ENCODE measurements at places on chromosomes 6 and 20.

- H3K4me1 ChIP-seq: peaks cover 2% of the 10 kb centered on the region
- no peak overlapping the region for H3K27ac ChIP-seq
- H3K27me3 ChIP-seq: no peaks in the 10 kb centered on the region
Observed at GRCh38 chr20:17627101-17627955, 54.7 kb downstream of the RRBP1 start.

DNA sequence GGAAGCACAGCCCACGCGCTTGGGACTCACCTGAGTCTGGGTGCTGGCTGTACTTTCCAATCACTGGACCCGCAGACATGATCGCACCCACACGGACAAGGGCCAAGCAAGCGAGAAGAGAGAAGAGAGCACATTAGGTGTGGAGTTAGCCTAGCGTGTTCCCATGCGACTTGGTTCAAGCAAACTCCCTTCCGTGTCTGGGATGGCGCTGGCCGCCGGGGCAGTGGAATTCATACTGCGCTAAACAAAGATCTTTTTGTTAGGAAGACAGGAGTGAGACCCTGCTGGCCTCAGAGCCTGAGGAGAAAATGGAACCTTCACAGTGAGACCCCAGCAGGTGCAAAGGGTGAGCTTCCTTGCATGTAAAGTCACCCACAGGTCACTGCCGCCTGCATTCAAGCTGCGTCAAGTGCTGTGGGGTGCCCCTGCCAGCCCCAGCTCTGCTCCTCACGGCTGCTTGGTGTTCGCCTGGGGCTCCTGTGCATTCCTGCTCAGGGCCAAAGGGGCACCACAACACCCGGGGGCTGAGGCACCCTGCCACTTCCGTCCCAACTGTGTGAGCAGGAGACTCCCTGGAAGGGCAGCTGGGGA lies 26.4 kb downstream of the PSMG4 start:
- peaks cover 13% of the 10 kb centered on the region for H3K4me1 ChIP-seq
- peaks cover 6% of the 10 kb centered on the region for H3K36me3 ChIP-seq
- ATAC-seq: no peak
- no peak overlapping the region for H3K4me3 ChIP-seq
- no peaks in the 10 kb centered on the region for H3K27me3 ChIP-seq

- no peak overlapping the region for H3K27ac ChIP-seq
- no peak overlapping the region for H3K4me3 ChIP-seq
- no peaks in the 10 kb centered on the region for H3K4me1 ChIP-seq
- ATAC-seq: peak; percentile 47
- no peaks in the 10 kb centered on the region for H3K27me3 ChIP-seq
- peaks cover 3% of the 10 kb centered on the region for H3K36me3 ChIP-seq
Observed at GRCh38 chr6:125236536-125237327, 65.0 kb downstream of the HDDC2 start.

GRCh38 chr6:166490671-166491500 lies 95.6 kb downstream of the RAMACL start:
- H3K4me3 ChIP-seq: no peak overlapping the region
- H3K27me3 ChIP-seq: no peaks in the 10 kb centered on the region
- H3K4me1 ChIP-seq: peaks cover 15% of the 10 kb centered on the region
- peaks cover 29% of the 10 kb centered on the region for H3K36me3 ChIP-seq
- ATAC-seq: no peak

GRCh38 chr6:51049288-51049982 lies 230.8 kb downstream of the TFAP2B start:
- H3K4me3 ChIP-seq: no peak overlapping the region
- H3K4me1 ChIP-seq: no peaks in the 10 kb centered on the region
- ATAC-seq: no peak

DNA sequence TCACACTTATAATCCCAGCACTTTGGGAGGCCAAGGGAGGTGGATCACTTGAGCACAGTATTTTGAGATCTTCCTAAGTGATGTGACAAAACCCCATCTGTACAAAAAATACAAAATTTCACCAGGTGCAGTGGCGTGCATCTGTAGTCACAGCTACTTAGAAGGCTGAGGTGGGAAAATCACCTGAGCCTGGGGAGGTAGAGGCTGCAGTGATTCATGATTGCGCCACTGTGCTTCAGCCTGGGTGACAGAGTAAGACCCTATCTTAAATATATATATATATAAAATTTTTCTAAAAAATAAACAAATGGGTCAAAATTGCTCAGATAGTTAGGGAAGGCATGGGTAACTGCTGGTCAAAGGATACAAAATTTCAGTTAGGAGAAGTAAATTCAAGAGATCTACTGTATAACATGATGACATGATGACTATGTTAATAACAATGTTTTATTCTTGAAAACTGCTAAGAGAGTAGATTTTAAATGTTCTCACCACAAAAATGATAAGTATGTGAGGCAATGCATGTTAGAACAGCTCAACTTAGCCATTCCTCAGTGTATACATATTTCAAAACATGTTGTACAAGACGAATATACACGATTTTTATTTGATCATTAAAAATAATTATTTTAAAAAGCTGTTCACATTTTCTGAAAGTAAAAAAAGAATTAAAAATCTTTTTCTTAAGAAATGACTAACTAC lies 24.4 kb downstream of the TBC1D32 start:
- H3K4me3 ChIP-seq: no peak overlapping the region
- no peak for ATAC-seq
- H3K27ac ChIP-seq: no peak overlapping the region

GRCh38 chr20:57193094-57193493 lies 73.3 kb downstream of the BMP7 start:
- no peak overlapping the region for H3K4me3 ChIP-seq
- H3K36me3 ChIP-seq: no peaks in the 10 kb centered on the region
- peaks cover 4% of the 10 kb centered on the region for H3K27me3 ChIP-seq
- H3K27ac ChIP-seq: no peak overlapping the region

- H3K27me3 ChIP-seq: no peaks in the 10 kb centered on the region
- ATAC-seq: peak; percentile 93
- H3K4me1 ChIP-seq: peaks cover 38% of the 10 kb centered on the region
Observed at GRCh38 chr6:36109092-36109491, 21.2 kb upstream of the MAPK13 start.

DNA sequence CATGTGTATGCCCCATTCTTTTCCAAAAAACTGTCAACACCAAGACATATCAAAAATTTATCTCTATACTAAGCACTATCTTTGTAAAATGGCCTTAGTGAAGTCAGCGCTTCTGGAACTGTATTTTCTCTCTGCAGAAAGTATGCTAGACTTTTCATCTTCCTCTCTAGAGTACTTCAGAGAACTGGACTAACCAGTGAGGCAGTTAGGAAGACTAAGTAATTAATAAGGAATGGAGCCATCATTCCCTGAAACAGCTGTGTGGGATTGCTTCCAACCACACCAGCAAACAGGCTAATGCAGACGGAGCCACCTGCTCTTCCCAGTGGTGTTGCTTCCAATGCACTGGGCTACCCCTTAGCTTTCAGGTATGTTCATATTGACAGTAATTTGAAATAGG lies 169.1 kb upstream of the FUT9 start:
- no peak overlapping the region for H3K27ac ChIP-seq
- H3K36me3 ChIP-seq: no peaks in the 10 kb centered on the region
- no peak for ATAC-seq
- no peaks in the 10 kb centered on the region for H3K4me1 ChIP-seq

DNA sequence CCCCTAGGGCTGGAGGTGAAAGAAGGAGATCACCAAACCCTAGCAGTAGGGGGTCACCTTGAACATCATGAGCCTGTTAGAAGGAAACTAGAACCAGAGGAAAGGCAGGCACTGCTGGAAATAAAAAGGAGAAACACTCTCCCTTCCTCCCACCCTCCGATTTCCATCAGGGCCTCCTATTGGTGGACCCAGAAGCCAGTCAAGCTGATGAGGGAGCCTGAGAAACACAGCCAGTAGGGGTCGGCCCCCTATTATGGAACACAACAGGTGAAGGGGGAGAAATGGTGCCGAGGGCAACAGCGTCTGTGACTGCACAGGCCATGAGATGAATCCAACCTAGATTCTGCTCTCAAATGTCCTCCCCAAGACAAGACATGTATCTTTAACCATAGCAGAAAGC lies 156.1 kb upstream of the LRFN2 start:
- no peak overlapping the region for H3K4me3 ChIP-seq
- no peaks in the 10 kb centered on the region for H3K4me1 ChIP-seq
- H3K36me3 ChIP-seq: no peaks in the 10 kb centered on the region
- no peak overlapping the region for H3K27ac ChIP-seq

DNA sequence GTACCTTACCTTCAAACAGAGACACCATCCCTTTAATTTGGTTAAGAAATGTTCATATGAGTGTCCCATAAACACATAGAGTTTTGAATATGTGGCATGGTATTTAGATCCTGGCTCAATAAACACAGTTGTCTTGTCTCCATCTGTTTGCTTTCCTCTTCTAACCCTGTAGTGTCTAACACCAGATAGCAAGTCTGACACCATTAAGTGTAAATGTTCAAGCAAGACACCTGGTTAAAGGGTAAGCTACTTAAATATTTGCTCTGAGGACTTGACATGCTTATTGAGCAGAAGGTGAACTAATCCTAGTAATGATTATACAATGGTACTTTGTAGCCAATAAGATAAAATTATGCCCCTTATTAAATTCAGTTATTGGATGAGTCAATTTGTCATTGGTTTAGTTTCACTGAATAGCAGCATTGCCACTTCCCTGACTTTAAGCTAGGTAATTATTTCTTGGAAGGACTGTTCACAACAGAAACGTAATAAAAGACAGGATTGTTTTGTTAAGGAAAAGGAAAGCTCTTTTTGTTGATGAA lies 26.9 kb upstream of the GOPC start:
- no peaks in the 10 kb centered on the region for H3K4me1 ChIP-seq
- no peak for ATAC-seq
- H3K36me3 ChIP-seq: no peaks in the 10 kb centered on the region
- H3K27ac ChIP-seq: no peak overlapping the region
- H3K4me3 ChIP-seq: no peak overlapping the region

GRCh38 chr20:46959081-46959692 lies 64.5 kb downstream of the EYA2 start:
- no peaks in the 10 kb centered on the region for H3K4me1 ChIP-seq
- H3K36me3 ChIP-seq: no peaks in the 10 kb centered on the region
- no peak overlapping the region for H3K4me3 ChIP-seq
- ATAC-seq: no peak
- peaks cover 20% of the 10 kb centered on the region for H3K27me3 ChIP-seq

- H3K27me3 ChIP-seq: no peaks in the 10 kb centered on the region
- no peaks in the 10 kb centered on the region for H3K36me3 ChIP-seq
- no peak for ATAC-seq
Observed at GRCh38 chr6:131251590-131252199, 116.4 kb downstream of the AKAP7 start.

DNA sequence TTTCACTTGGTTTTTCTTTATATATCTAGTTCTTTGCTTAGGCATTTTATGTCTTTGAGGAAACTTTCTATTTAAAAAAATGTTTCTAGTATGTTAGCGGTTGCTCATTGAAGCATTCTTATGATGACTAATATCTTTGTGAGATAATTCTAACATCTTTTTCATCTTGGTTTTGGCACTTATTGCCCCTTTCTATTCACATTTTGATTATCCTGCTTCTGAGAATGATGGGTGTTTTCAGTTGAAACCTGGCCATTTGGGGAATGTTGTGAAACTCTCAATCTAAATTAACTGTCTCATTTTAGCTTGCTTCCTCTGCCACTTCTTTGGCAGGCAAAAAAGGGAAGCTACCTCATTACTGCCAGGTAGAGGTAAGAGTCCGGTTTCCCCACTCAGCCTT lies 683.1 kb downstream of the DOK5 start:
- H3K4me3 ChIP-seq: no peak overlapping the region
- H3K27me3 ChIP-seq: no peaks in the 10 kb centered on the region
- H3K36me3 ChIP-seq: no peaks in the 10 kb centered on the region
- no peaks in the 10 kb centered on the region for H3K4me1 ChIP-seq

- no peak for ATAC-seq
- H3K4me1 ChIP-seq: no peaks in the 10 kb centered on the region
- no peak overlapping the region for H3K27ac ChIP-seq
- no peaks in the 10 kb centered on the region for H3K27me3 ChIP-seq
Observed at GRCh38 chr6:125888989-125889656, 67.4 kb upstream of the HINT3 start.

DNA sequence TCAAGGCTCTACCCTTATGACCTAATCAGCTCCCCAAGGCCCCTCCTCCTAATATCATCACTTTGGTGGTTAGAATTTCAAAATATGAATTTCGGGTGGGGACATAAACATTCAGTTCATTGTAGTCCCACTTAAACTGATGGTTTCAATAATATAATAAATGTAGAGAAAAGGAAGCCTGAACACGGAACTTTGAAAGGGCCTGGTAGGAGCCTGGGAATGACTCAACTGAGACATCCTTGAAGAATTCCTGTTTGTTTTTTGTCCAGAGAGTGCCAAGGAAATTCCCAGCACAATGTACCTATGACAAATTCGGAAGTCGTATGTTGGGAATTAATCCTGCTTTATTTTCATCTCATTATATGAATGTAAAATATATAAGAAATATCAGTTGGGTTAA lies 457.9 kb downstream of the PLCB1 start:
- H3K36me3 ChIP-seq: no peaks in the 10 kb centered on the region
- H3K27me3 ChIP-seq: no peaks in the 10 kb centered on the region
- no peak for ATAC-seq
- H3K4me1 ChIP-seq: no peaks in the 10 kb centered on the region

DNA sequence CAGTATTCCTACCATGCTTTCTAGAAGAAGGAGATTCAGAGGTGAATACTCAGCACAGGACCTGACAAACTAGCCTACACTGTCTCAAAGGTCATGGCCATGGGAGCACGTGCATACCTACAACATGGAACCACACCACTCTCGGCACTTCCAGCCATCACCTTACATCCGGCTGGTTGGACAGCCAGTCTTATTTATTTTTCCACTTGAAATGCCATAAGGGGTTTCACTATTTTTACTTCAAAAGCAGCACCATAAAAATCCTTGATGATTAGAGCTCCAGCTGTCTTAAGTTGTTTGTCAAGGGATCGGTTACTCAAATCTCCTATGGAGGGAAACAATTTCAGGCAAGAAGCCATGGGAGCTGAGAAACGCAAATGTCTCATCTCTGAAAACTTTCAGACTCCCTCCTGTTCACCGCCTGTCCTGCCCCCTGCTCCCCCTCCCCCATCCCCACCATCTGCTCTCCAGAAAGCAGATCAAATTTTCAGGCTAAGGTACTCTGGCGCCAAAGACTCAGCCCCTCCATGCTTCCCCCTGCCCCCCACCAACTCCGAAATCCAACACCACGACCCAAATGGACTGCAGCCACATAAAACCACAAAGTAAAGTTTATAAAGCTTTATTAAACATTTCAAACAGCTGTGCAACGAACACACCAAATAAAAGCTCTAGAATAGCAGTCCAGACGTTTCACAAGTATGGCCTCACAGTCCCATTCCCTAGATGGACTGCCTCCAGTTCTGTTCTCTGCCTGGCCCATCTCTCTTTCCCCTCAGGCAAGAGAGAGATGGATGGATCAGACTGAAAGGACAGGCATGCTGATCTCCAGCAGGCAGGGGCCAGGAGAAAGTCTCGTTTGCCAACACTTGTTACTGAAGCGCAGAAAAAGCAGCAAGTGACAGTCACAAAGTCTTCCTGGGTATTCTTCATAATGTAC lies 4.0 kb upstream of the NNAT start:
- no peak overlapping the region for H3K27ac ChIP-seq
- H3K4me1 ChIP-seq: peaks cover 46% of the 10 kb centered on the region
- H3K27me3 ChIP-seq: no peaks in the 10 kb centered on the region
- no peak for ATAC-seq

Data from stimulated activated memory B cell treated with anti-CD40 and anti-IgM and Interleukin-4, amounts not matched to agents 10 μg/mL and 1 μg/mL and 100 μg/mL, for 72 hours (primary cell).